Hematopoietic multipotent progenitor cell (in vitro differentiated cells): ENCODE measurements at places on chromosomes 2 and 18.

- no peak for DNase-seq
These were observed 5.7 kb downstream of the SLC40A1 start for GRCh38 chr2:189574793-189575475.

- DNase-seq: no peak
These were observed 207.8 kb upstream of the LRATD1 start for GRCh38 chr2:14424478-14425390.

DNA sequence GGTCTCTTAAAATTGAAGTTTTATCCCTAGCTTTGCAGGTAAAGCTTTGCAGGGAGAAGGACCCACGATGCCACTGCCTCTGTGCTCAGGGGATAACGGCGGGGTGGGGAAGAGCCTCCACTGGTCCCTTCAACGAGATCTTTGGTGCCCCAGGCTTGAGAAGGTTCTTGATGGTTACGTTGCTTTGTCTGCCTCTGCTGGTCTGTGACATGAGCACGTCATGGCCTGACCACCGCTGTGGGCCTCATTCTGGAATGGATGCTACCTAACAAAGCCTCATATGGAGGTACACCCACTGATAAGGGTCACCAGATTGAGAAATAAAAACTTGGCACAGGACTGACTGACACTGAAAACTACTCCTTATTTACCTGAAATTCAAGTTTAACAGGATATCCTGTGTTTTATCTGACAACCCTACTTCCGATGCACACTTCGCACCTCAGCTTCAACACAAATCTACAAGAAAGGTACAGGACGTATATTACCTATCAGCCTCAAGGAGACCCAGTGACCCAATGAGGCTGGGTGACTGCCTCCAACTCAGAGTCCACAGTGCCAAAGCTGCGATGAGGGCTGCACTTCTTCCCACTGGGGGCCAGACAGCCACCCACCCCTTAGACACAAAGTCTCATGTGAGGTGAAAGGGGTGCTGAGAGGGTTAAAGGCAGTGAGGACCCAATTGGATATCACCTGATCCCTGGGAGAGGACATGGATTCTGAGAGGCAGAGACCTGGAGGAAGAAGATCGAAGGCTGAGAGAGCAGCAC lies 64.9 kb downstream of the EIPR1 start:
- no peak for DNase-seq

DNA sequence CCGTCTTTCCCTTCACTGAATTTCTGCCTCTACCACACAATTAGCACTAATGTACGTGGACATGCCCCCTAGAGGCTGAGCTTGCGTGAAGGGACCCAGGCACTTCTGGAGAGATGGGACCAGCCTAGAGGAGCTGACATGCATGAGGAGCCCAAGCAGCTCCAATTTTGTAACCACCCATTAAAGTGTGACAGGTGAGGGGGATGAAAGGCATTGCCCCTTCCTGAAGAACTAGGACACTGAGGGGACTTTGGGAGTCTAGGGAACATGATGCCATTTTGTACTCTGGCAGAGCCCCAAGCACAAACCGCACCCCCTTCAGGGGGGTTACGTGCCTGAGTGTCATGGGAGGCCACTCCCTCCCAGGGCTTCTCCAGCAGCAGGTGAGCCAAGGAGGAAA lies 63.6 kb downstream of the HNRNPLL start:
- no peak for DNase-seq

GRCh38 chr2:206408323-206409320 lies 34.7 kb upstream of the ADAM23 start:
- DNase-seq: no peak

GRCh38 chr2:189406586-189407233 lies 34.6 kb upstream of the WDR75 start:
- DNase-seq: no peak

DNA sequence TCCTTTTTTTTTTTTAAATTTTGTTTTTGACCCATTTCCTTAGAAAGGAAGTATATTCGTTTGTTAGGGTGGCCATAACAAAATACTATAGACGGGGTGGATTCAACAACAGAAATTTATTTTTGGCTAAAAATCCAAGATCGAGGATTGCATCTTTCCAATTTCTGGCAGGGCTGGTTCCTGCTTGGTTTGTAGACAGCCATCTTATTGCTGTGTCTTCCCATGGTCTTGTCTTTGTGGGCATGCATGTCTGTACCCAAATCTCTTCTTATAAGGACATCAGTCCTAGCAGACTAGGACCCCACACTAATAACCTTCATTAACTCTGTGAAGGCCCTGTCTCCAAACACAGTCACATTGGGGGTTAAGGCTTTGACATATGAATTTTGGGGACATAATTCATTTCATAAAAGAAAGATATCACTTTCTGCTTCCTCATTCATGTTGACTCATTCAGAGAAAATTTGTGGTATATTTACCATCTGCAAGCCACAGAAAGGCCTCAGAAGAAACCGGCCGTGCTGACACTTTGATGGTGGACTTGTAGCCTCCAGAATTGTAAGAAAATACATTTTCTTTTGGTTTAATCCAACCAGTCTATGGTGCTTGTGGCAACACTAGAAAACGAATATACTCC lies 262.1 kb downstream of the LPIN1 start:
- peak; percentile 76 for DNase-seq

DNA sequence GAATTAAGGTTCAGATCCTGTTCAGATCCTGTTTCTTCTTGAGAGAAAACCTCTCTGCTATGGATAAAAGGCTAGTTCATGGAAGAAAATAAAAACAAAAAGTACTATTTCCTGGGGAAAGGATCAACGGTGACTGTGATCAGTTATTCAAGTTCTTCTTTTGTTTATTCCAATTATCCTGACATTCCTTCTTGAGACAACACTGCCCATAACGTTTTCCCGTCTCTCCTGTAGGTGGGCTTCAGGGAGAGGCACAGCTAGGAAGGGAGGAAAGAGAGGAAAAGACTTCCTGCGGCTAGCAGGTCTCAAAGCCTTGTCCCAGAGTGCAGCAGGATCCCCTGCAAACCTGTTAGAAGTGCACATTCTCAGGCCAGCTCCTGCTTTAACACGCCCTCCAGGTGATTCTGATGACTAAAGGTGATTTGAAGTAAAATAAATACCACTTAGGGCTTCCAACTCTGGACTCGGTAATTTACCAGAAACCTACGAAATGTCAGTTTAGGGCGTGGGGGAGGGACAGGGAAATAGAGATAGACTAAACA lies 4.5 kb upstream of the FHL2 start:
- DNase-seq: no peak

- DNase-seq: no peak
These were observed 16.2 kb upstream of the MAPRE2 start for GRCh38 chr18:35024965-35025364.

DNA sequence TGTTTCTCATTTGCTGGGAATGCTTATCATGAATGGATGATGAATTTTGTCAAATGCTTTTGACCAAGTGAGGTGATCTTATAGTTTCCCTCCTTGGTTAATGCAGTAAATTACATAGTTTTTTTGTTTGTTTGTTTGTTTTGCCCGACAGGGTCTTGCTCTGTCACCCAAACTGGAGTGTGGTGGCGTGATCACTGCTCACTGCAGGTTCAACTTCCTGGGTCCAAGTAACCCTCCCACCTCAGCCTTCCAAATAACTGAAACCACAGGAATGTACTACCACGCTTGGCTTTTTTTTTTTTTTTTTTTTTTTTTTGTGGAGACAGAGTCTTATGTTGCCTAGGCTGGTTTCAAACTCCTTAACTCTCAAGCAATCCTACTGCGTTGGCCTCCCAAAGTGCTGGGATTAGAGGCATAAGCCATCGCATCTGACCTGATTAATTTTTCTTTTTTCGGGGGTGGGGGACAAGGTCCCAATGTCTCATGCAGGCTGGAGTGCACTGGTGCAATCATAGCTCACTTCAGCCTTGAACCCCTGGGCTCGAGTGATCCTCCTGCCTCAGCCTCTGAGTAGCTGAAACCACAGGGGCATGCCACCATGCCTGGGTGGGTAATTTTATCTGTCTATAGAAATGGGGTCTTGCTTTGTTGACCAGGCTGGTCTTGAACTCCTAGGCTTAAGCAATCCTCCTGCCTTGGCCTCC lies 48.6 kb downstream of the SMAD2 start:
- no peak for DNase-seq

DNA sequence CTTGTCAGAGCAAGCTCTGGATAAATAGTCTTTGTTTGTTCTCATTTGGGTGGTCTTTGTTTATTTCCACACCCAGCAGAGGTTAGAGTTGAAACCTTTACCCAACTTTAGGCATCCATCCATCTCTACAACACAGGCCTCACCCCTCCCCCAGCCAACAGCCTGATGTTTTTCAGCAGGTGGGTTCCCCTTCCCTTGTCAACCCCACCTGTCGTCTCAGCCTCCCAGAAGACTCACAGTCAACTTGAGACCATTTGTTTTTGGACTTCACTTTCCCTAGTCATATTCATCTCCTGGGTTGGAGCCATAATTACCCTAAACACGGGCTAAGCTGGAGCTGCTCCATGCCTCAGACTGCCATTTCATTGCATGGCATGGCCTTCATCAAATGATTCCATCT lies 31.7 kb upstream of the IL36G start:
- DNase-seq: no peak

DNA sequence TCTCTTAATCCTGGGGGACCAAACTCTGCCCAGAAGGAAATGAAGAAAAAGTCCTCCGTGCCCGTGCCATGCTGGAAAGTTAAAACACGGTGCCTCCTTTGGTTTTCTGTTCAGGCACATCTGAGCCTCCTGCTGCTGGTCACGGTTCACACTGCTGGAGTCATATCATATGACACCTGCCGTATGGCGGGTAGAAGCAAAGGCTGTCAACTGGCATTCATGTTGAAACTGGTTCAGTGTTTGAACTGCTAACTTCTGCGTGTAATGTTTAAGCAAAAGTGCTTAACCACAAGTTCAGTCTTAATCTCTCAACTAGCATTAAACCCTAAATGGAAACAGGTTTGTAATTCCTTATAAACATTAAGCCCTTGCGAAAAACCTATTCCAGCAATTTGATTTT lies 3.1 kb downstream of the STK39 start:
- no peak for DNase-seq

DNA sequence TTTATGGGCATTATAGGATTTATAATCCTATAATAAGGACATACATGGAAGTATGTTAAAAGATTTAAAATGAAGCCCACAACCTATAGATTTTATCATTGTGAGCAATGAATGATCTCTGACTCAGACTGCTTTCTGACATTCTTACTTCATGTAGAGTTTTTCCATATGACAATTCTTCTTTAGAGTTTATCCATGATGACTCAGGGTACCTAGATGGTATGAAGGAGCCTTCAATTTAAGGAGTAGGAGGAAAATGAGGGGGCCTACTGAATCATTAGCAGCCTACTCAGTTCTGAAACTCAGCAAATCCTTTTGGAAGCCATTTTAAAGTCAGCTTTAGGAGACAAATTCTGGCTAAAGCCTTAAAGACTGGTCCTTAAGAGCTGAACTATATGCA lies 10.4 kb downstream of the PELI1 start:
- DNase-seq: no peak

DNA sequence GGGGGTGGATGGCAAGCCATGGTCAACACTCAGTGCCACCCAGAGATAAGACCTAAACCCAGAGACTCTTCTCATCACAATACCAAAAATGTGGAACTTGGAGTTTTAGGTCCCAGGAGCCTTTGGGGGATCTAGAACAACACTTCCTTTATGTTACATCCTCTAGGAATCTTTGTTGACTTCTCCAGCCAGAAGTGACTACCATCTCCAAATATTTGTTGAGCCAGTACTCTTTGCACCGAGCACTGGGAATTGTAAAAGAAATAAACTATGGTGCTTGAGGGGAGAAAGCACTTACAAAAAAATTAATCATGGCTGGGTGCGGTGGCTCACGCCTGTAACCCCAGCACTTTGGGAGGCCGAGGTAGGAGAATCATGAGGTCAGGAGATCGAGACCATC lies 120.0 kb upstream of the TMEM200C start:
- no peak for DNase-seq

GRCh38 chr2:27494944-27495554 lies at the start of gene FNDC4:
Gene FNDC4, minus strand, starts transcription at chr2:27495200. Its CDS starts 521 bp downstream, at chr2:27494679.
- DNase-seq: no peak

GRCh38 chr2:190628591-190629319 lies 20.1 kb upstream of the NAB1 start:
- no peak for DNase-seq

GRCh38 chr2:26670931-26671460 lies 21.5 kb upstream of the KCNK3 start:
- no peak for DNase-seq

GRCh38 chr2:238346544-238346943 lies 26.2 kb downstream of the TRAF3IP1 start:
- no peak for DNase-seq

DNA sequence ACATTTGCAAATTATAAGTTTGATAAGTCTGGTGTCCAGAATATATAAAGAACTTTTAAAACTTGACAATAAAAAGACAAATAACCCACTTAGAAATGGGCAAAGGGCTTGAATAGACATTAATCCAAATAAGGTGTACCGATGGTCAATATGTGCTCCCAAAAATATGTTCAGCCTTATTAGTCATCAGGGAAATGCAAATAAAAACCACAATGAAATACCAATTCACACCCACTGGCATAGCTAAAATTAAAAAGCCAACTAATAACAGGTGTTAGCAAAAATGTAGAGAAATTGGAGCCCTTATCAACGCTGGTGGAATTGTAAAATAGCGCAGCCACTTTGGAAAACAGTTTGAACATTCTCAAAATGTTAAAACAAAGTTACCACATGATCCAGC lies 79.0 kb upstream of the SCG2 start:
- no peak for DNase-seq

DNA sequence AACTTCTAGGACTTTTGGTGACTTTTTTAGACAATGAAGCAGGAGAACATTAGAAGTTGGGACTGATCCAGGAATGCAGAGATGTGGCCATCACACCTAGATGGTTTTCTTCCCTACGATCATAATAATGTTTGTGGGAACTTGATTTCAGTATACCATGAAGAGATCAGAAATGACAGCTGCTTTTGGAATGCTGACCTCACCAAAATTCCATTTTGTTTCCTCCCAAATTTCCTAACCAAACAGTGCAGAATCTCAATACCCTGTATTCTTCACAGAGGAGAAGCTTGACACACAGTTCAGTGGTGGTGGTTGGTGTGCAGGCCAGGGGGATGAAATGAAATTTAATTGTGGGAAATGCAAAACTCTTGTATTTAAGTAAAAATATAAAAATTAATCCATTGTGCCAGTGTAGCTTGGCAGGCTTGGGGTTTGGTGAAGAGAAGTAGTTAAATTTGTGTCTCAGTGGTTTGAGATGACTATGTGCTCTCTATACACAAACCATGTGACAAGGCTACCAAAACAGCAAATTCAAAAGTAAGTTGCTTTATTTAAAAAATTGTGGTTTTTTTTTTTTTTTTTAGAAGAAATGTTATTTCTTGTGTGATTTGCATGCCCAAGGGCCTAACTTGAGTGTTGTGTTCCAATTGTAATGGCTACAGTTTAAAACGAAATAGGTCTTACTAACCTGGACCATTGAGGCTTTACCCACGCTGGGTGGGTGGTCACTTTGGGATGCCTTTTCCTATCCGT lies 252.4 kb downstream of the LPIN1 start:
- DNase-seq: no peak

DNA sequence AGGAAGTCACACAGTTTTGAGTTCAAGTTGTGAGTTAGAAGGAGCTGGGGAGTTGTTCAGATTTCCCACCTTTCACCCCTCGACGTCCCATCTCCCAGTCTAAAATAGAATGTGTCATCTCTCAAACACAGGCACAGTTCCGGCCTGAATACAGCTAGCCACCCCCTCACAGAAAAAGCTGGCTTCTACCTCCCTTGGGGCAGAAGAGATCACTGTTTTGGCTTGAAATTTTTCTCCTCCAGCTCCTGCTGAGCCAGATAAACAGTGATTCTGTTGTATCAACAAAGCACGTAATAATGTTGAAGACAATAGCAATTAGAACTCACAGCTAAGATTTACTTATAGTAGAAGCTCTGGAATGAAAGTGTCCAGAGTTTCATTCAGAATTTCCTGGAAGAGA lies 74.7 kb downstream of the KIAA2012 start:
- DNase-seq: no peak
